ENCODE measurements at places on chromosomes 3 and 15.

DNA sequence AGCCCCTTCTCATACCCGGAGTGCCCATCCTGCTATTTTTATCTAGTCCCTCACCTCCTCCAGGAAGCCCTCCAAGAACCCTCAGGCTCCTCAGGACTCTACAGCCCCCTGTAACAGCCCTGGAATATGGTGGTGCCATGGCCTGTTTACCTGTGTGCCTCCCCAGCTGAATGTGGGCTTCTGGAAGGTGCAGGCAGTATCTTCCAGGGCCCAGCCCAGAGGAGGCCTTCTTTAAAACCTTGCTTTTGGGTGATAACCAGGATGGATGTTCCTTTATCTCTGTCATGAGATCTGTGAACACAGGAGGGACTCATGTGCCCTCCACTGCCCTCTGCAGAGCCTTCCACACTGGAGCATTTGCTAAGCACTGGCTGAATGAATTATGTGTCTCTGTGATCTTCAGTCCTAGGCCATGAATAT is 36.7 kb upstream of the MRPS22 start:
- DNase-seq: no peak

DNA sequence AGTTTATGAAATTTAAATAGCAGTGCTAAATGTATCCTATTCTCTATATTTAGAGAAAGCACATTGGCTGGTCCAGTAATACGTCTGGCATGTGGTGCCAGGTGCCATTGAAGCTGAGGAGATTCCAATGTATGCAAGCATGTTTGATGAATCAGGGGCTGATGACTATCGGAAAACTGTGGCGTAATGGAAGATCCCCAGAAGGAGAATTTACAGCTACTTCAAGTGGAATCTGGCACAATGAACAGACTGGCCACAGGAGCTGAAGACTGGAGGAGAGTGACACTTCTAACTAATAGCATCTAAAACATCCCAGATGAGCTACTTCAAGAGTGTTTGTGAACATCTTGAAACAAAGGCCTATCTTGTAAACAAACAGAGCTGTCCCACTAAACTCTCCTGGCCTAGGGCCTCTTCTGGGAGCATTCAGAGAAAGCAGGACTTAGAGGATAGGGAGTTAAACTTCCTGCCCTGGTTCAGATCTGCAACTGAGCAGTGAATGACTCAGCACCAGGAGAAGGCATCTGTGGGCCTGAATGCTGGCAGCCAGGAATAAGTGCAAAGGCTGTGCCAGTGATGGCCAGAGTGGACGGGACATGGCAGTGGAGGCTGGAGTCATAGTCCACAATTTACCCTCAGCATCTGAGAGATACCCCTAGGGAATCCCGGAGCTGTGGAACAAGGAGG is 15.2 kb upstream of the ACTC1 start:
- DNase-seq: peak; percentile 93

DNA sequence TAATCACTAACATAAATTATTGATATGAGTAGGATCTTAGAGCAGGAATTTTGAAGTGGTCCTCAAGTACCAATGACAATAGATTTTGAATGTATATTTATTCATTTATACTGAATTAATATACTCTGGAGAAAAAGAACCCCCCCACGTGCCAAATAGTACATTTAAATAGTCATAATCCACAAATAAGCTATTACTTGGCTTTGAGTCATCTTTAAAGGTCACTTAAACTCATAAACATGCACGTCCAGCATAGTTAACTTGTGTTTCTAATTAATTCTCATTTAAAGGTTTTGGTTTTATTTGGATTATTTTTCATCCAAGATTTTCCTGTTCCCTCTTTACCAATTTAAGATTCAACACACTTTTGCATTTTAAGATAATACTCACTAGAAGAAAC is 35.1 kb downstream of the FGF7 start:
- no peak for DNase-seq

DNA sequence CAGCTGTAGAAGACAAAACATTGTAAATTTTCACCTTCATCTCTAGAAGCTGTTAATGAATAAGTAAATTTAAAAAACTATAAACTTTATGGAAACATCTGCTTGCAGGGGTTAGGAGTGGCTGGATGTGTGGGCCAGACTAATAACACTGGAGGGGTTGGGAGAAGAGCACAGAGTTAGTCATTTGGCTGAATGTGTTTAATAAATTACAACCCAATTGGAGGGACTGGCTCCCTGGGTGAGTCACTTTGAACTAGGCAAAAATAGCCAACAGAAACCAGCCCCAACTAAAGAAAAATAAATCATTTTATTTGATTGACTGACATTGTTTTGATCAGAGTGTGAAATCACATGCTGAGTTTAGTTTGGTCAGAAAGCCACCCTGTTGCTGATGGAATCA is 21.8 kb downstream of the DGKG start:
- DNase-seq: no peak

- DNase-seq: no peak
Observed at GRCh38 chr3:147407498-147408187, 1.3 kb upstream of the ZIC4 start.

GRCh38 chr3:126474498-126475412 is 936 bp downstream of the ZXDC start:
- DNase-seq: no peak

DNA sequence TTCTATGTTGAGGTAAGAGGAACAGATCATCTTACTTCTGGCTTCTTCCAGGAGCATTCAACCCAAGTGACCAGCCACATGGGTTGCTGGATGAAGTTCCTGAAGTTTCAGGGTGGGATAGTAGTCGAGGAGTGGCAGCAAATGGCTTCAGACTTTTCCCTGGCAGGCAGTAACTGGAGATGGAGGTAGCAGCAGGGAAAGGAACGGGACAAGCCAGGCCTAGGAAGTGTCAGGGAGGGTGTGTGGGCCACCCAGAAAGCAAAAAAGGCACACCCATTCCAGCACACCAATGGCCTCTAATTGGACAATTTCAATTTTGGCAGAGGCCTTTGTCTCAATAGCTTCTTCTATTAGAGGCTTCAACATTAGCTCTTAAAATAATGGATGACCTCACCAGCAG is 498.6 kb upstream of the ATP11B start:
- DNase-seq: no peak

DNA sequence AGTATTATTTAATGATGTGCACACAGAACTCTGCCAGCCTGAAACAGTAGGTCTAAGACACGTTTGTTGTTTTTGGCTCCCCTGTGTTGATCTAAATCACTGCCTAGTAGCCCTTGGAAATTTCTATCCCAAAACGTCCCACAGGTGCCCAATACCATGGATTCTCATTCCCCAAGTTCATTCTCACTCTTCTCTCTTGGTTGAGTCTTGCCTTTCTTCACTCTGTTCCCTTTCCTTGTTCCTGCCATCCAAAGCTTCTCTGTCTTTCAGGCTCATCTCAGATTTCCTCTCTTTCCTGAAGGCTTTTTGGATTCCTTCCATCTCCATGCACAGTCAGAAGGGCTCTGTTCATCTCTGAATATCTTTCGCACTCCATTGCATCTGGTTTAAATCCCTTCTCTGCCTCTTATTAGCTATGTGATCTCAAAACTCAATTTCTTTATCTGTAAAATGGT is 54.2 kb downstream of the PPARG start:
- DNase-seq: no peak

DNA sequence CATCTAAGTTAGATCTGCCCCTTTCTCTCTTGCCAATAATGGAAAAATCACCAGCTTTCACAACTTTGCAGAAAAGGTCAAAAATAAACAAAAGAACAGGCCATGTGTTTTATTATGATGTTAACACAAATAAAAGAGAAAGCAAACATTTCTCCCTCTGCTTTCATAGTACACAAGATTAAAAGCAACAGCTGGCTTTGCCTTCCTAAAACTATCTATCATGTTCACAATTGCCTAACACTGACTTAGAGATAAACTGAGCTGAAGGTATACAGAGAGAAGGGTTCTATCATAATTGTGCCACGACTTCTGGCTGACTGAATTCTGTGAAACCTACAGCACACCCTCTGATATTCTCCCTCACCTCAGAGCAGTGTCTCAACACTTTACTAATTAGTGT is 29.4 kb downstream of the AADAC start:
- DNase-seq: no peak

Measured in AG09309 (cell line).